DMS 273 treated with DMSO at 0.1 percent for 48 hours (cell line): ENCODE measurements at places on chromosomes 1 and 21.

- no peak for DNase-seq
Measured at GRCh38 chr1:170261669-170262068, 115.9 kb downstream of the NTMT2 start.

GRCh38 chr21:17789069-17789468 is 30.1 kb downstream of the C21orf91 start:
- no peak for DNase-seq

DNA sequence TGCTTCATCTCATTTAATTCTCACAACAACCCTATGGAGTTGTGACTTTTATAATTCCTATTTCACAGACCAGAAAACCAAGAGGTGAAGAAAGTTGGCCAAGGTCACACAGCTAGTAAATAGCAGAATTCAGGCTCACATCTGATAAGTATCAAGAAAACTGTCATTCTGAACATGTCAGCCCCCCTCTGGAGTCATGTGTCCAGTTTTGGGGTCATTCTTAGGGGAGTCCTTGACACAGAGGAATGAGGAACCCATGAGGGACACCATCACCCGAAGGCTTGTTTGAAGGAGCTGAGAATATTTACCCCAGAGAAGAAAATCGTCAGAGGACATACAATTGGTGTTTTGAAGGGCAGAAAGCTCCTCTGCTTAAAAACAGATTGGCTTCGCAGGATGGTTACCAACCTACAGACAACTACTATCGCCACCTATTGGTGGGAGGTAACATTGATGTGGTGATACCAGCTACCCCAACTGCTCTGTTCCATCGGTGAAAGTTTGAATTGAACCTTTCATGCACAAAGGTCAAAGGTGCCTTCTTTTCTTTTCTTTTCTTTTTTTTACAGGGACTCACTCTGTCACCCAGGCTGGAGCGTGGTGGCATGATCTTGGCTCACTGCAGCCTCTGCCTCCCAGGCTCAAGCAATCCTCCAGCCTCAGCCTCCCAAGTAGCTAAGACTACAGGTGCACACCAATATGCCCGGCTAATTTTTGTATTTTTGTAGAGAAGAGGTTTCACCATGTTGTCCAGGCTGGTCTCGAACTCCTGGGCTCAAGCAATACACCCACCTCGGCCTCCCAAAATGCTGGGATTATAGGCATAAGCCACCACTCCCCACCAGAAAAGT is 31.3 kb downstream of the NCMAP start:
- DNase-seq: no peak

- no peak for DNase-seq
Measured at GRCh38 chr1:164617377-164618201, 58.6 kb downstream of the PBX1 start.

- DNase-seq: no peak
Measured at GRCh38 chr21:42439284-42440186, 35.8 kb downstream of the UBASH3A start.

GRCh38 chr1:25148673-25149300 is 83.5 kb downstream of the SYF2 start:
- no peak for DNase-seq
